ENCODE measurements at places on chromosomes 5 and 9. TPM values are rescaled to one million over a fixed set of nuclear protein-coding genes. Genes with fewer than 3 reads are reported as not detected.

GRCh38 chr5:175452166-175452565, 8.2 kb upstream of the DRD1 start:
- no peak for DNase-seq

Gene HTR1A
- total RNA-seq: not detected

Gene FNBP1
- 39.2 TPM for total RNA-seq

DNA sequence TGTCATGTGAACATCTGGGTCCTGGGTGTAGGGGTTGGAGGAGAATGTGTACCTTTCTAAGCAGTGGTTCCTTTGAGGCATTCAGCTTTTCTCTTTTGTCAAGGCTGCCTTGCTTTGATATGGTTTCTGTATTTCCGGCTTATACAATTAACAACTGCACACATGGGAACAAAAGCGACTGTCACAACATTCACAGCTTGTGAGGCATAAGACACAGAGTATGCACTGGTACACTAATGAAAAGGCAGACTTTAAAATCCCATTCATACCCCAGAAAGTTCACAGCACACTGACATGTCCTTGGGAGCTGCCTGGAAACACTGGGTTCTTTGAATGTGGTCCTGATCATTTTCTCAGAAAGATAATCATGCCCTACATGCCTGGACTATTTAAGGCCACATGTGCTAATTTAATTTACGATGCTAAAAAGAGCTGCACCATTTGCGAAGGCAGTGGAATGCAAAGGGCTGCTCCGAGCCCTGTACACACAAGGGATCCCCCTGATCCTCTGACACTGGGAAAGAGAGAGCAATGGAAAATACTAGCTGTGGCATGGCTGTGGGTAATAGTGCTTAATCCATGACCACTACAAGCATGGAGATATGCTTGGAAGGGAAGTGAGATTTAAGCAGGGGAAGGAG, 131.8 kb downstream of the EFNA5 start:
- no peak for DNase-seq

DNA sequence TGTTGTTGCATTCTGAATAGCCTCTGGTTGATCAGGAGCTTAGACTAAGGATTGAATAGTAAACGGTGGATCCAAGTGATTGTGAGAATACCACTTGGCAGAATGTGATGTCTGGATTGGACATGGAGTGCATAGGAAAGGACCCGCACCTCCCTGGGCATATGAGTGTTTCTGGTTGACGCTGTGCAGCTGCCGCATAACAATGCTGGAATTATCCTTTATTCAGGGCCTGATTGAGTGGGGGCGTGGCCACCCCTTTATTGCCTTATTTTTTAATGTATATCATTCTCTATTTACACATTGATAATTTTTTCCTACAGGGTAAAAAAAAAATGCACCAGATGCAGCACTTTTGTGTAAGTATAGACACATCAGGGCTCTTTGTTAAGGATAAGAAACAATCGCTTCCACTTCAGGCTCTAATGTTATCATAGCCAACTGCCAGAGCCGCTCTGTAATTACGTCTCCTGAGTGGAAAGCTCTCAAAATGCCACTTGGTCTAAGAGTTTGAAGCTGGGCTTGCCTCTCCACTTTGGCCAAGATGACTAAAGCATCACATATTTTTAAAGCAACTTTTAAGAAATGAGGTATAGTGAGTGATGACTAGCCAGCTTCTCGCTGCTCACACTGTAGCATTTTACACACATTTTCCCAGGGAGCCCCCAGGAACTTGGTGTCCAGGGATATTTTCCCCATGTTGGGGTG, 5.7 kb downstream of the FGD3 start:
- DNase-seq: peak; percentile 8

Gene MEIKIN
- total RNA-seq: not detected

GRCh38 chr5:100562821-100563220, 27.6 kb downstream of the FAM174A start:
- DNase-seq: no peak

DNA sequence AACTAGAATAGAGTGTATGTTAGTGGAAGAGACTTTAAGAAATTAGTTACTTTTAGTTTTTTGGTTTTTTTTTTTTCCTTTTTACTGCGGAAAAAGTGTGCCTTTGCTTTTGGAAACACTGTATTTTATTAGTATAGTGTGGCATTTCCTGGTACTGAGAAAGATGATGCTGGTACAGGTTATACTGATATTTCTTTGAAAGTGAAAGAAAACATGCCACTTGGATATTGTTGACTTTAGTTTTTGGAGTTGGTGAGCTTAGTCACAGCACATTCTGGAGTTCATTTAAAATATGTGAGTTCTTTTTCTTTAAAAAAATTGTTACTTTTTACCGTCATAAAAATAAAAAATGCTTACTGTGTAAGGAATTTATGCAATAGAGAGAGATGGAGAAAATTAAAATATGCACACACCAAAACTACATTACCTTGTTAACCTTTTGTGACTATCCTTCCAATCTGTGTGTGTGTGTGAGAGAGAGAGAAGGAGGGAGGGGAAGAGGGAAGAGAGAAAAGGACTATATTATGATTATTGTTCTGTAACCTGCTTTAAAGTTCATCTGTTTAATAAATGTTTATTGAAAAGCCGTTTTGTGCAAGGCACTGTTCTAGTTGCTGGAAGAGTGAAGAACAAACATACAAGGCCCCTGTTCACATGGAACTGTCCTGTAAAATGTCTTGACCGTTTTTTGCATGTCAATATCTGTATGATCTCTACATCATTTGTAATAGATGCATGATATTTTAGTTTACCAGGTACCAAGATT, 1.9 kb downstream of the UGCG start:
- no peak for DNase-seq

DNA sequence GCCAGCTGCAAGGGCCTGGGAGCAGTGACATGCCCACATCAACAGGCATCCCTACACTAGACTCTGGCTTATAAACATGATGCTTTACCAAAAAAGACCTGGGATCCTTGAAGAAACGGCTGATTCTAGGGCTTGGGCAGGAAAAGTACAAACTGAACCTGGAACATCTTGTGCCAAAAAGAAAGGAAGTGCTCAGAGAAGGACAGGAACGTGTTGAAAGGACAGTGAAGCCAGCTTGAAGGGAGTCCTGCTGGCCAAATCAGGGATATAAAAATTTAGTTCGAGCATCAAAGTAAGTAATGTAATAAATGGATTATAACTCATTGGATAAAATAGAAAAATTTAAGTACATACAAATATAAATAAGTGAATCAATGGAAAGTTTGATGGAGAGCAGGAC, 58.1 kb downstream of the ALDH7A1 start:
- DNase-seq: no peak
